ENCODE measurements at places on chromosomes 3 and 15.
A peak's percentile ranks its signal among the peaks of the same experiment; 100 is the strongest.

DNA sequence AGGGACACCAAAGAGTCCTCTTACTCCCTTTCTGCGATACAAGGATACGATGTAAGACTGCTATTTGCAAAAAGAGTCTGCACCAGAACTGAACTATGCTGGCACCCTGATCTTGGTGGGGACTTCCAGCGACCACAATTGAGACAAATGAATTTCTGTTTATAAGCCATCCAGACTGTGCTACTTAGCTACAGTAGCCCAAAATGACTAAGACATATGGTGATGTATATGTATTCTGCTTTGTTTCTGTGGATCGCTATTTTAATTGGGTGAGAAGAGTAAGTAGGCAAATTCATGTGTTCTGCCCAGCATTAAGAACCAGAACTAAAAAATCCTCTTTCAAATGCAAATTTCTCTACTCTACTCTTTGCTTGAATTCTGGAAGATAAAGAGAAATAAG, 720.9 kb downstream of the DIPK2A start:
- peak; percentile 59 for DNase-seq

DNA sequence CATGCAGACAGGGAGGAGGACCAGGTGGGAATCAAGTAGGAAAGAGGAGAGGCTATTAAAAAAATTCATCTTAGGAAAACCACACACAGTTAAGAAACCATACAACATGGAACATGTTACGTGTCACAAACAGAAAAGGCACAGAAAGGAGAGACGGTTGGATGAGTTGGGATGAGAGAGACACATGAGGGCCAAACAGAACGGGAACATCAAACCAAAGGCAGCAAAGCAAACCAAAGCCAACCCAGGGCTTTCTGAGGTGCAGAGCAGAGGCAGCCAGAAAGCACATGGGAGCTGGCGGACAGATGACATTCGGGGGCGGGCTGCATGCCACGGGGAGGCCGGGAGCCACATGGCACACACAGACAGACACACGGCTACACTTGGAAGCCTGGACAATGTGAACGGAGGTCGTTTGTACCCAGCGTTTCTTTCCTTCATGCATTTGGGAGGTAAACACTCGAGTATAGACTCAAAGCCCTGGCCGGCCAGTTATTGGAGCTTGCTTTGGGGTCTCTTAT, 8.6 kb upstream of the SEC13 start:
- no peak for DNase-seq

GRCh38 chr3:20842594-20843436, 656.8 kb upstream of the SGO1 start:
- no peak for DNase-seq

DNA sequence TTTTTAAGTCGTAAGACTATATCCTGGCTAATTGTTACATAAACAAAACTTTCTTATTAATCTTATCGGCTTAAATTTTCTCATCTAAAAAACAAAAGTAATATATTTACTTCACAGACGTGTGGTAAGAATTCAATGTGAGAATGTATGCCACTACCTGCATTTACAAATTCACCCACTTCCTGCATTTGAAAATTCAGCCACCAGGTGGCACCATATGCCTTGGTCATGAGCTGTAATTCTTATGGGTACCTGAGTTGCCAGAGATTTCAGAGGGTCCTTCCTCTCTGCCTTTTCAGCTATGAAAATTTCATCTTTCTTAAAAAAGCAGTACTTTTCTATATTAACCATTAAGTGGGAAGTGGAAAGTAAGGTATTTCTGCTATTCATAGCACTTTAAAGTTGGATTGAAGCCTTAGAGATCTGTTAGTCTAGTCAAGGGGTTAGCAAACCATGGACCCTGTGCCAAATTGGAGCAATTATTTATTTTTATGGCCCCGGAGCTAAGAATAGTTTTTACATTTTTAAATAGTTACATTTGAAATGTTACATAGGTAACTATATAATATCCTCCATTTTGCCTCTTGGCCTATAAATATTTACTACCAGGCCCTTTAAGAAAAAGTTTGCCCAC, 127.8 kb downstream of the HCN4 start:
- DNase-seq, result peak; percentile 9

GRCh38 chr15:57595011-57595866, 3.5 kb downstream of the MYZAP start:
- no peak for DNase-seq

DNA sequence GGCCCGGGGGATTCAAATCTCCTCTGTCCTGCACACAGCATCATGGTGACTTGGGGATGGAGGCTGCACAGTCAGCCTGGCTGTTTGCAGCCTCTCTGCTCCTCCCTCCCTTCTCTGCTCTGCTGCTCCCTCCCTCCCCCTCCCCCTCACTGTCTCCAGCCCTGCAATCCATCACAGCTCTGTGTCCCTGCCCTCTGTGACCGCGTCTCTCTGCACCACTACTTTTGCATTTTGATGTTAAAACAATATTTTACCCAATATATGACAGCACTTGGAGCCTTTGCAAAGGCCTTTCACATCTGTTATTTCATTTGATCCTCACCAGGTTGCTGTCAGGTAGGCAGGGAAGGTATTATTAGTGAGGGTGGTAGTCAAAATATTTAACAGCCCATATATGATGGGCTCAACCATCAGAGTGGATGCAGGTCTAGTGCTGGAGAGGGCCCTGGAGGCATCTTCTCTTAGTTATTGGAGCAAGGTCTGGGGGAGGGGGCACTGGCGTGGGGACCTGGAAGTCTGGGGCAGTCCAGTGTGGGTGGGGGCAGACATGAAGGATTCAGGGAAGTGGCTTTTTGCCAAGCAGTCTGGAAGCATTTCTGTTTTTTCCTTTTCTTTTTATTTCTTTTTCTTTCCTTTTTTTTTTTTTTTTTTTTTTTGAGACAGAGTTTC, 16.3 kb upstream of the VPS8 start:
- DNase-seq, result no peak

DNA sequence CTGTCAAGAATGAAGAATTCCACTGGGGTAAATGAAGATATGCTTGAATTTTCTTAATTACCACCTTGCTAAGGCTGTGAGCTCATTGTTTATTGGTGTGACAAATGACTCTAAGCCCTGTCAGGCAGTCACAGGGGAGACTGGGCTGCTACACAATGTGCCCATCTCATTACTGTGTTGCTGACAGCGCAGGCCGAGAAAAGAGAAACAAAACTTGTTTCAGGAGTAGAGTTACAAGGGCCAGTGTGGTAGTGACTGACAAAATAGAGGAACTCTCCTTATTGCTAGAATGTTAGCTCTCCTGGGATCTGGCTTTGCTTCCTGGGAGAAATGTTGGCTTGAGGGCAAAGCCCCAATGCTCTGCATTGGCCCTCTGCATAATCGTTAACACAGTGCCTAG, 130.4 kb upstream of the CRBN start:
- no peak for DNase-seq

DNA sequence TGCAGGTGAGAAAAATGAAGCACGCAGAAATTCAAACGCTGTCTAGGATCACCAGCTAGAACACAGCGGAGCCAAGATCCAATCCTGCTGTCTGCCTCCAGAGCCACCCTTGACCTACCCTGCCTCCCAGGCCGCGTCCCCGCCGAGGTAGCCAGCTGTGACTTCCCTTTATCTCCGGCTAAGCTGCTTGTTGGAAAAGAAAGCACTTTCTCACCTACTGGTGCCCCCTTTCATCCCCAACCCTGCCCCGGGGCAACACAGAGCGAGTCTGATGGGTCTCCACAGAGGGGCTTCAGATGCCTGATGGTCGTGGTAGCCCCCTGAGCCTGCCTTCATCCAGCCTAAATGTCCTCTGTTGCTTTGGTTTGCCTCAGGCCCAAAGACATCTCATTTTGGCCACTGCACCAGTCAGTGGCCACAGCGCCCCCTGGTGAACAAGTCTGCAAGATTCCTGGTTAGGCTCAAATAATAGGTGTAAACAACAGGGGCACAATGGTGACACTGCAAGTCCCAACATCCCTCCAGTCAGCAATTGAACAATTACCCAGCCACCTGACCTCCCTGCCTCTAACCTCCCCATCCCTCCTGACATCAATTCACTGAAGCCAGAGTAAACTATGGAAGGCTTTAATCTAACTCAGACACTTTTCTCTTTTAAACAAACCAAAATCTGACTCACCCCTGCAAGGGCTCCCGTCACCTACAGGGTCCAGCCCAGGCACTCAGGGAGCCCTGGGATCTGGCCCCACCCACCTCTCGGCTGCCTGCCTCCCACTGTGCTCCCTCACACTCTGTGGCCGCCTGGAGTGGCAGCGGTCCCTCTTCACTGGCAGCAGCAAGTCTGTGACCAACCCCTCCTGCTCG, 27.3 kb upstream of the BCL2L10 start:
- DNase-seq, result no peak

DNA sequence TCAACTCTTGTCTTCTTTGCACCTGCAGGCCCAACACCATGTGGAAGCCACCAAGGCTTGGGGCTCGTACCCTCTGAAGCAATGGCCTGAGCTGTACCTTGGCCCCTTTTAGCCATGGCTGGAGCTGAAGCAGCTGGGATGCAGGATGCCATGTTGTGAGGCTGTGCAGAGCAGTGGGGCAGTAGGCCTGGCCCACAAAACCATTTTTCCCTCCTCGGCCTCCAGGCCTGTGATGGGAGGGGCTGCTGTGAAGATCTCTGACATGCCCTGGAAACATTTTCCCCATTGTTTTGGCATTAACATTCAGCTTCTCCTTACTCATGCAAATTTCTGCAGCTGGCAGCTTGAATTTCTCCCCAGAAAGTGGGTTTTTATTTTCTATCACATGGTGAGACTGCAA, 58.5 kb downstream of the DPH6 start:
- no peak for DNase-seq

Measured in NCI-H524 treated with DMSO at 0.1 percent for 48 hours (cell line).